ENCODE measurements at places on chromosomes 5 and 9.

GRCh38 chr9:95411054-95411892 is 93.8 kb upstream of the FANCC start:
- DNase-seq: no peak

DNA sequence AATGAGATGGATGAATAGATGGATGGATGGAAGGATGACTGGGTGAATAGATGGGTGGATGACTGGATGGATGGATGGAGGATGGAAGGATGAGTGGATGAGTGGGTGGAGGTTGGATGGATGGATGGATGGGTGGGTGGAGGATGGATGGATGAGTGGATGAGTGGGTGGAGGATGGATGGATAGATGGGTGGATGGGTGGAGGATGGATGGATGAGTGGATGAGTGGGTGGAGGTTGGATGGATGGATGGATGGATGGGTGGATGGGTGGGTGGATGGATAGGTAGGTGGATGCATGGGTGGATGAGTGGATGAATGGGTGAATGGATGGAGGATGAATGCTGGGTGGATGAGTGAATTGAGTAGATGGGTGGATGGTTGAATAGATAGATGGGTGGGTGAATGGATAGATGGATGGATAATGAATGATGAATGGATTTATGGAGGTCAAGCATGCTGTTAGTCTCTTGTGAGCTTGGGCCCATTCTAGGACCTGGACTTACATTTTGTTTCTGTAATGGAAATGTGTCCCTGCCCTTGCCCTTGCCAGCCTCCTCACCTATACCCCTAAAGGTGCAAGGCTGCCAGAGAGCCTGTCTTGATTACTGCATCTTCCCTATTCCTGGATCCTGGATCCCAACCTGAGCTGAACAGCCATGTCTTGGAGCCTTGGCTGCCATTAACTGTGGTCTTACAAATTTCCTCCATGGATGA is 159.7 kb upstream of the NFIL3 start:
- DNase-seq: no peak

DNA sequence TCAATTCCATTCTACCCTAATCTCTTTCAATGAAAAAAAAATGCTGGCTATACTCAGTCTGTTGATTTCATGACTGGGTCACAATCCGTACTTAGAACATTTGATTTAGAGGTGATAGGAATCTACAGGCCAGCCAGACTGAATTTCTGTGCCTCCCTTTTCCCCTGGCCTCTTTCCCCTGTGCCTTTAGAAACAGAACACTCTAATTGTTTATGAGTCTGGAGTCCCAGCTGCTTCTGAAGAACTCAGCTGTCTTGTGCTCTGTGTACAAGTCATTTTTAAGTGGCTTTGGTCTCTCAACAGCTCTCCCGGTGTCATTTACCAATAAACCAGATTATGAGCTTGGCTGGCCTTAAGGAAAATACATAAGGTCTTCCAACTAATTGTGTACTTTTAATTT is 94.1 kb upstream of the ITGA2 start:
- DNase-seq: no peak

DNA sequence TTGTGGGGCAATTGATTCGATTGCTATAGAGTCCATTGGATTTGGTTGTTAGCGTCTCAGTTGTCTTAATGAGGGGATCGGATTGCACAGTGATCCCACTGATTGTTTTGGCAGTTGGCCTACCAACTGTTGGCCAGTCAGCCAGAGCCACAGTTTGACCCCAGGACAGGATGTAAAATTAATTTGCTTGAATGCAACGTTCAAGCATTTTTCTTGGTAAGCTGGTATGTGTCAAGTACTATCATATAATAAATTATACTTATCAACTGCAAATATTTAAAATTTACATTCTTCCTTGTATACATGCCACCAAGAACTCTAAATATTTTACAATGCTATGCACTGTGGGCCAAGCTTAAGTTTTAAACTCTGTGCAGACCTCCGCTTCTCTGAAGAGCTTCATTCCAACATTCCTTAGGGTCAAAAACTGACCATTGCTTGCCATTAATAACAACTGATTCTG is 80.4 kb upstream of the OSMR start:
- DNase-seq: no peak

- no peak for DNase-seq
These were observed 51.0 kb upstream of the MPDZ start for GRCh38 chr9:13330396-13331004.

- no peak for DNase-seq
These were observed 195.2 kb upstream of the PTGER4 start for GRCh38 chr5:40484495-40484894.

- DNase-seq: no peak
These were observed 307.9 kb upstream of the SMARCA2 start for GRCh38 chr9:1707291-1707690.

GRCh38 chr5:151706906-151707305 is 20.2 kb upstream of the SPARC start:
- no peak for DNase-seq

GRCh38 chr5:137826067-137826466 is 41.6 kb upstream of the MYOT start:
- no peak for DNase-seq

- no peak for DNase-seq
These were observed 128.8 kb downstream of the FSTL4 start for GRCh38 chr5:133483406-133484090.

DNA sequence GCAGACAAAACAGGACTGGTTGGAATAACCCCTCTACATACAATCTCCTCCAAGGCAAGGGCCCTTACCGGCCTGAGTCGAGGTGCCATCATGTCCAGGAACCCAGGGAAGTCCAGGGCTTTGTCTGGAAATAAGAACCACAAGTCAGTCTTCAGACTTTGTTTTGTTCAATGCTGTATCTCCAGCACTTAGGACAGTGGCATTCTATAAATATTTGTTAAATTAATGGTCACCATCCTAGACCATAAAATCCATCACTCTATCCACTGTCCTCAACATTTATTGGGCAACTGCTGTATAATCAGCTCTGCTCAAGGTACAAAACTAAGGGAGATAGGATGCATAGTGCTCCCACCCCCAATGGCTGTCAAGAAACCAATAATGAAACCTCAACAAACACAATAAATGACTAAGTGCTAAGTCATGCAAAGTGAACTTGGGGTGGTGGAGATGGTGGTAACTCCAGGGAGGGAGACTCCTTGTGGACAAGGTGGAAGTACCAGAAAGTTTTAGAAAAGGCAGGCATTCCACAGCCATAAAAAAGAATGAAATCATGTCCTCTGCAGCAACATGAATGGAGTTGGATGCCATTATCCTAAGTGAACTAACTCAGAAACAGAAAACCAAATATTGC is 5.0 kb downstream of the RELL2 start:
- peak; percentile 60 for DNase-seq

- no peak for DNase-seq
These were observed 126.0 kb downstream of the MEF2C start for GRCh38 chr5:88756953-88757352.

DNA sequence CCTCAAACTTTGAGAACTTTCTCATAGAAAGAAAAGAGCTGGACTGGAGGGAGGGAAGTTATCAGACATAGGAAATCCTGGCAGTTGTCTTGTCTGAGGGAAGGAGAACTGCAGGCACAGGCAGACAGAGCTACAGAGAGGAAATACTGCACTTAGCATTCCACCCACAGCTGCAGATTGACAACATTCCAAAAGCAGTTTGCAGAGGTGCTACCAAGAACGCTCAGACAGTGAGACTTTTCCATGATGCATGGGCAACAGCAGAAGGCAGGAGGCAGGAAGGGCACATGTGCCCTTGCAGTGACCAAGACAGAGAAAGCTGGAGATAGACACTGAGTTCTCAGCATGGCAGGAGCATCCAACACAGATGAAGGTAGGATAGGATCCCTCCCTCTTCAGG is 327.5 kb upstream of the ZNF462 start:
- DNase-seq: no peak

GRCh38 chr9:133448487-133448972 is 11.2 kb upstream of the CACFD1 start:
- no peak for DNase-seq

DNA sequence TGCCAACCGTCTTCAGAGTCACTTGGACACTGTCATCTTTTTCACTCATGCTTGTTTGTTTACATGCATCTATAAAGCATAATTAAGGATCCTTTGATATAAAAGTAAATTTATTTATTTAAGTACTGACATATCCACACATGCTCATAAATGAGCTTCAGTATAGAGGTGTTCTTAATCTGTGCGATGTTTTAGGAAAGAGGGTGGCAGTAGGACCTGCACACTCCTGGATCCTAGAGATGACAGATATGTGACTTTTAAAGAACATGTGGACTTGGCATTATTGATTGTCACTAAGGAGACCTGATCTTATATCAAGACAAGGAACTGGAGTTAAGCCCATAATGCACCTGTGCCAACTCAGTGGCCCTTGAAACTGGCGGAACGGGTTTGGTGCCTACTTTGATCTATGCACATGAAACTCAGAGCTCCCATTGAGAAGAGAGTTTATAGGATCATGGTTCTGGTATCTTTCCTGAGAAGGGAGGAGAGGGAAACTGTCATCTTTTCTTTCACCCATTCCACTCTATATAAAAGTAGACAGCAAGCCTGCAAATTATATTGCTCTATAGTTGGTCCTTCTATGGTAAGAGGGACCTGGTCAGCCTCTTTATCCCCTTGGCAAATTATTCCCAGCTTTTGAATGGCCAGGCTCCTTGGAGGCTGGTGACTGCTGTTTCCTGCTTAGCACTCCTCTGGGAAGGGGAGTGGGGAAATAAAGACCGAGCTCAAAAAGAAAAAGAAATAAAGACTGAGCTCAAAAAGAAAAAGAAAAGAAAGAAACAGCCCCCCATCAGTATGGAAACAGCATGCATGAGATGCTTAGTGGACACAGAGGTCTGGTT is 57.8 kb upstream of the LIFR start:
- no peak for DNase-seq

GRCh38 chr5:39648848-39649227 is 224.1 kb upstream of the DAB2 start:
- no peak for DNase-seq

DNA sequence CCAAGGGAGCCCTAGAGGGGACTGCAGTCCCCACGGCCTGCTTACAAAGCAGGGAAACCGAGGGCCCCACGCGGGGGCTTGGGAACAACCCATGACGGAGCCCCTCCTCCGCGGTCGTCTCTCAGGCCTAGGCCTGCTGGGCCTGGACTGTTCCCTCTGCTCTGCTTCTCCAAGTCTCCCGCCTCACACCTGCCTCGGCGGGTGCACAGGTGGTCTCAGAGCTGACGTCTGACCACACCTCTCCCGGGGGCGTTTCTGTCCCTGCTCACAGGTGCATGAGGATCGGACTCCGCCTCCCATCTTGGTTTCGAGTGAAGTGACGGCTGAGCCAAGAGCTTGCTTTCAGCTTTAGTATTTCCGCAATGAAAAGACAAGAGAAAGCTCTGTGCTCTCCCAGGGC is 72.1 kb downstream of the MRPL36 start:
- no peak for DNase-seq

- DNase-seq: no peak
These were observed 38.4 kb upstream of the SMIM15 start for GRCh38 chr5:61200582-61201155.

- peak; percentile 44 for DNase-seq
These were observed 77.0 kb downstream of the ABCA1 start for GRCh38 chr9:104850786-104851545.

DNA sequence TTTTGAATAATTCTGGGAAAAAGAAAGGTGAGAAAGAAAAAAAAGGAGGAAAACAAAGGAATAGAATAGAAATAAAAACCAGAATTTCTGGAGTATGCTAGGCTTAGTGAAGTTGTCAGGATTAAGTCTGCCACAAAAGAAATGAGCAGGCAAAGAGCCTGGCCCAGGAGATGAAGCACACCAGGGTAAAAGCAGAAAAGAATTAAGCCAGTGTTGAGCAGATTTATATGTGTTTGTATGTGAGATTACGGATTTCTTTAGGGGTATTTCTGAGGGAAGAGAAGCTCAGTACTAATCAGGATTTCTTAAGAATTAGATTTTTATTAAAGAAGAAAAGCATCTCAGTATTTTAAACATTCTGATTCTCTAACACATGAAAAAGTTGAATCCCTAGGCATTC is 74.5 kb downstream of the MRPS27 start:
- DNase-seq: no peak

GRCh38 chr5:963673-964531 is 44.7 kb upstream of the NKD2 start:
- DNase-seq: no peak

DNA sequence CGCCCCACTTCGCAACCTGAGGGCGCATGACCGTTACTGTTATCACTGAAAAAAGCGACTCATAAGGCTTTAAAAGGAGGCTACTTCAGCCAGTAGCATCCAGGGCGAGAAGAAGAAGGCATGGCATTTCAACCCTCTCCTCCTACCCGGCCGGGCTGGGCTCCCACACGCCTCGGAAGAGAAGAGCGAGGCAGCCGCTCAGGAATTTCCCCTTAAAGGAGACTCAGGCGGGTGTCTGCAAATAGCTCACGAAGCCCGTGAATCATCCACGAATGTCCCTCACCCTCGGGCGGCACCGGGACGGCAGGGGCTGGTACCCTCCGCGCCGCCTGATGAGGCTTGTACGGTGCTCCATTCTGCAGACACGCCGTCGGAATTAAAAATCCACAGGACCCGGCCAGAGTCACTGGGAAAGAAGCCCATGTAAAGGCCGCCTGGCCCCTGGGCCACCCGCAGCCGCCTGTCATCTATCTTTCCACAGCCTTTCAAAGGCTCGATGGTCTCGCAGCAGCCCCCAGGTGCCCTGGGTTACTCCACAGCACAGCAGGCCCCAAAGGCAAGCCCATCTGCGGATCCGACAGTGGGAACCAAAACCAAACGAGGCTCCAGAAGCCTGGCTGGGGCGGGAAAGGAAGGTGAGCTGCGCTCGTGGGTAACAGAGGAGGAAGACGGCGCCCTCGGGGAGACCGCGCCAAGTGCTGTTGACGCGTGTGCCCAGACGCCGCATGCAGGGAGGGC is 11.8 kb downstream of the SLC12A7 start:
- no peak for DNase-seq

DNA sequence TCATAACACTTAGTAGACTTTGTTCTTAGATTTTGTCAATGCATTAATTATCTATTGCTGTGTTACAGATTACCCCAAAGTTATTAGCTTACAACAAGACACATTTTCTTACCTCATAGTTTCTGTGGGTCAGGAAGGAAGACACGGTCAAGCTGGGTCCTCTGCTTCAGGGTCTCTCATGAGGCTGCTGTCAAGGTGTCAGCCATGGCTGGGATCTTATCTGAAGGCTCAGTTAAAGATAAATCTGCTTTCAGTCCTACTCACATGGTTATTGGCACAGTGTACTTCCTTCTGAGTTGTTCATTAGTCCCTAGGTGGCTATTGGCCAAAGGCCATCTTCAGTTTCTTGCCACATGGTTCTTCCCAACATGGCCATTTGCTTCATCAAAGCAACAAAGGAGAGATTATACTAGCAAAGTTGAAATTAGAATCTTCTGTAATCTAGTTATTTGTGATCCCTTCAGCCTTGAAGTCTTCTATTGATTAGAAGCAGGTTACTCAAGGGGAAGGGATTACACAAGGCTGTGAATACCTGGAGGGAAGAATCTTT is 25.2 kb downstream of the TDRD7 start:
- no peak for DNase-seq

DNA sequence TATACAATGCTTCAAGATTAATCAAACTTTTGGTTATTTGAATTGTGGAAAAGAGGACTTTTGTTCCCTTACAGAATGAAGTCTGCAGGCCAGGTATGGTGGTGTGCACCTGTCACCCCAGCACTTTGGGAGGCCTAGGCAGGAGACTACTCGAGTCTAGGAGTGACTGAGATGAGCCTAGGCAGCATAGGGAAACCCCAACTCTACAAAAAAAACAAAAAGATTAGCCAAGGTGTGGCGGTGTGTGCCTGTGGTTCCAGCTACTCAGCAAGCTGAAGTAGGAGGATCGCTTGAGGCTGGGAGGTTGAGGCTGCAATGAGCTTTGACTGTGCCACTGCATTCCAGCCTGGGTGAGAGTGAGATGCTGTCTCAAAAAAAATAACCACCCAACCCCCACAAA is 9.3 kb downstream of the CCNH start:
- DNase-seq: no peak
